ENCODE measurements at places on chromosomes 12 and 14. TPM values are rescaled to one million over a fixed set of nuclear protein-coding genes. Genes with fewer than 3 reads are reported as not detected.
A peak's percentile ranks its signal among the peaks of the same experiment; 100 is the strongest.

DNA sequence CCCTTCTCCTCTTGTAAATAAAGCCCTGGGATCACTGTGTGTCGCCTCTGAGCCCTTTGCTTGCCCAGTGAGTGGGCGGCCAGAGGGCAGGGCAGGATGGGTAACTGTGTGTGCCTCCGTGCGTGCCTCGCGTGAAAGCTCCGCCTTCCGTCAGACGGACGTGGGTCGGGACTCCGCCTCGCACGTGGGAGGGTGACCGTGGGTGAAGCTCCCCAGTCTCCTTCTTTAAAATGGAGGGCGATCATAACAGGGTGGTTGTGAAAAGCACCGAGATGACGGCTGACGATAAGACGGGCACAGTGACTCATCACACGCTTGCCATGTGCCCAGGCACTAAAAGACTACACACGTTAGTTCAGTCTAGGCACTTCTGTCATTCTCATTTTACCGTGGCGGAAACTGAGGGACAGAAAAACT lies 9.2 kb downstream of the PHB2 start:
- H3K27me3 ChIP-seq: no peaks in the 10 kb centered on the region
- H3K4me1 ChIP-seq: peaks cover 5% of the 10 kb centered on the region
- no peak overlapping the region for H3K27ac ChIP-seq

DNA sequence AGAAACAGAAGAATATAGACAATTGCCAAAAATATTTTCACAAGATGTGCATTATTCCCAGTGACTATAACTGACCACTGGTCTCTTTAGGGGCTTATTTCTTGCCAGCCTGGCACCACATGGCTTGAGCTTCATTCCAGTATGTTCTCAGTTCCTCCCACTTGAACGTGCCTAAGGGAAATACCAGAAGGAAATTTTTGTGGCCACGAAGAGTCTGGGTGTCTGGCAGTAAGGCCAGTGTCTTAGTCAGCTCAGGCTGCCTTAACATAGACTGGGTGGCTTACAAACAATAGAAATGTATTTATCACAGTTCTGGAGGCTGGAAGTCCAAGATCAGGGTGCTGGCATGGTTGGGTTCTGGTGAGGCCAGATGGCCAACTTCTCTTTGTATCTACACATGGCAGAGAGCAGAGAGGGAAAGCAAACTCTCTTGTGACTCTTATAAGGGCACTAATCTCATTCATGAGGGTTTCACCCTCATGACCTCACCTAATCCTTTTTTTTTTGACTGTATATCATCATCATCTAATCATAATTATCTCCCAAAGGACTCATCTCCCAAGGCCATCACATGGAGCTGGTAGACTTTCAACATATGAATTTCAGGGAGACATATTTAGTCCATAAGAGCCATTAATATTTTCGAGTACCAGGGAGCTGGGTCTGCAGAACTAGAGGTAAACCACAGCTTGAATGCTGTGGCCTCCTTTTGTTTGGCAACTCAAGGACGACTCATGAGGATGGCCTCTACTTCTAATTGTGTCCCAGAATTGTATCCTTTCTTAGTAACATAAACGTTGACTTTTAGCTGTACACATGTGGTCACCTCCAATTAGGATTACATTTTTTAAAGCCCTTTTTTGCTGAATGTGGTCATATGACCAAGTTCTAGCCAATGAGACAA lies 5.1 kb upstream of the SMOC1 start:
- DNase-seq: peak; percentile 51
- H3K27ac ChIP-seq: no peak overlapping the region
- peaks cover 2% of the 10 kb centered on the region for H3K27me3 ChIP-seq
- no peaks in the 10 kb centered on the region for H3K36me3 ChIP-seq
- H3K4me3 ChIP-seq: no peak overlapping the region
- H3K4me1 ChIP-seq: peaks cover 3% of the 10 kb centered on the region

GRCh38 chr14:92939699-92940098 lies 16.7 kb downstream of the CHGA start:
- H3K27ac ChIP-seq: no peak overlapping the region
- no peaks in the 10 kb centered on the region for H3K4me1 ChIP-seq
- H3K27me3 ChIP-seq: no peaks in the 10 kb centered on the region
- H3K4me3 ChIP-seq: no peak overlapping the region

- H3K36me3 ChIP-seq: no peaks in the 10 kb centered on the region
- H3K4me1 ChIP-seq: peaks cover 12% of the 10 kb centered on the region
- H3K27me3 ChIP-seq: no peaks in the 10 kb centered on the region
- H3K27ac ChIP-seq: no peak overlapping the region
- H3K4me3 ChIP-seq: no peak overlapping the region
Measured at GRCh38 chr12:47762850-47763465, 4.3 kb upstream of the RAPGEF3 start.

Gene KRT79
- polyA plus RNA-seq: 0.24 TPM

- no peaks in the 10 kb centered on the region for H3K27me3 ChIP-seq
- no peak for DNase-seq
- no peaks in the 10 kb centered on the region for H3K4me1 ChIP-seq
- no peaks in the 10 kb centered on the region for H3K36me3 ChIP-seq
- no peak overlapping the region for H3K4me3 ChIP-seq
Measured at GRCh38 chr14:84250893-84251292, 1279.1 kb upstream of the FLRT2 start.
